ENCODE measurements at places on chromosomes 16 and 17.

DNA sequence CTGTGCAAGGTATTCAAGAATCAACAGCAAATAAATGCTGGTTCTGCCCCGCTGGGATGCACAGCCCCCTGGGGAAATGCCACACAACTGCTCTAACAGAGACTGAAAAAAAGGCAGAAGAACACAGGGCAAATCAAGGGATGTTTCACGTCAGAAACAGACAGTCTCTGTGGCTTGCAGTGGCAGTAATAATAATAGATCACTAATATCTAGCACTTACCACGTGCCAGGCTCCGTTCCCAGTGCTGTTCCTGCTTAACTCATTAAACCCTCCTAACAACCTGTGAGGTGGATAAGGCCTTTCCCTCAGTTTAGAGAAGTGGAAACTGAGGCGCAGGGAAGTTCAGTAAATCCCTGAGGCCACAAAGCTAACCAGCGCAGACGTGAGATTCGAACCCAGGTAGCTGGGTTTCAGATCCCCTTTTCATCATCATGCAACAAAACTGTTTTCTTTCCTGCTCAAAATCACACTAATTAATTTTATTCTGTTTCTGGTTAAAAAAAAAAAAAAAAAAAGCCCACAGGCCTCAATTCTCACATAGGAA, 36.7 kb downstream of the ARHGAP17 start:
- no peak for DNase-seq

- no peak for DNase-seq
Measured at GRCh38 chr17:11899537-11899942, 97.7 kb downstream of the ZNF18 start.

- no peak for DNase-seq
Measured at GRCh38 chr16:73150786-73151185, 102.9 kb upstream of the ZFHX3 start.

- DNase-seq = no peak
Measured at GRCh38 chr16:82655720-82656490, 29.1 kb downstream of the CDH13 start.

DNA sequence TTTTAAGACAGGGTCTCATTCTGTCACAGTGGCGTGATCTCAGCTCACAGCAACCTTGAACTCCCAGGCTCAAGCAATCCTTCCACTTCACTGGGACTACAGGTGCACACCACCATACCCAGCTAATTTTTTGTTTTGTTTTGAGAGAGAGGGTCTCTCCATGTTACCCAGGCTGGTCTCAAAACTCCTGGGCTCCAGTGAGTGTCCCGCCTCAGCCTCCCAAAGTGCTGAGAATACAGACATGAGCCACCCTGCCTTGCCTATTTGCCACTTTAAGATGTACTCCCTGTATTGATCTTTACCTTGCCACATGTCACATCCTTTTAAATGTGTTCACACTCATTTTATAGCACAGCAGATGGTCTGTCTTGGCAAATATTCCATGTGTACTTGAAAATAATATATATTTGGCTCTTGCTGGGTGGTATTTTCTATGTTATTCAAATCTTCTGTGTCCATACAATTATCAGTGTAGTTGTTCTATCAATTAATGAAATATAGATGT, 50.5 kb downstream of the VMP1 start:
- no peak for DNase-seq

GRCh38 chr16:48321317-48322036, 63.7 kb downstream of the SIAH1 start:
- no peak for DNase-seq

GRCh38 chr17:71398025-71398424, 722.8 kb upstream of the SOX9 start:
- DNase-seq = no peak

- no peak for DNase-seq
Measured at GRCh38 chr17:55454906-55455474, 33.4 kb upstream of the MMD start.

GRCh38 chr16:28843766-28844165, 2.4 kb downstream of the TUFM start:
- no peak for DNase-seq

- no peak for DNase-seq
Measured at GRCh38 chr17:59844884-59845594, 47.7 kb downstream of the TUBD1 start.

GRCh38 chr17:69320210-69320907, 6.6 kb downstream of the ABCA5 start:
- no peak for DNase-seq

DNA sequence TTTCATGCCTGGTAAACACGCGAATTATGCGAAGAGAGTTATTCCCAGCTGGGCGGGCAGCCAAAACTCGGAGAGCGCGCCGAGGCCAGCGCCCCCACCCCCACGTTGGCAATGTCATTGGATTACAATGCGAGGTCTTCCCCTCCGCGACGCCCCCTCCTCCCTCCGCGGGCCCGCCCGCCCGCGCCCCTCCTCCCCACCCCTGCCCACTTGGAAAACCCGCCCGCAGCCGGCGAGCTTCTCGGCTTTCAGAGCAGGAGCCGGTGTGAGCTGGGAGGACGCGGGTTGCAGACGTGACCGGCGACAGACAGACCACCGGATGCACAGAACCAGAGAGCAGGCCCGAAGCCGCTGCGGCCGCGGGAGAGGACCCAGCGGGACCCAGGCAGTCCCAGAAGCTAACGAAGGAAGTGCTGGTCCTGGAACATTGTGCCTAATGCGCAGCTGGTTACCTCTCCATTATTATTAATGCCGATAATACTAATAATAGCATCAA, 4.0 kb downstream of the NOG start:
- no peak for DNase-seq

All from cortex of kidney (tissue), 1 donor.